Activated T-cell treated with anti-CD3 and anti-CD28 coated beads for 24 hours (primary cell): ENCODE measurements at places on chromosomes 4 and X.

GRCh38 chr4:17385403-17385802 lies 126.5 kb downstream of the QDPR start:
- DNase-seq = no peak

DNA sequence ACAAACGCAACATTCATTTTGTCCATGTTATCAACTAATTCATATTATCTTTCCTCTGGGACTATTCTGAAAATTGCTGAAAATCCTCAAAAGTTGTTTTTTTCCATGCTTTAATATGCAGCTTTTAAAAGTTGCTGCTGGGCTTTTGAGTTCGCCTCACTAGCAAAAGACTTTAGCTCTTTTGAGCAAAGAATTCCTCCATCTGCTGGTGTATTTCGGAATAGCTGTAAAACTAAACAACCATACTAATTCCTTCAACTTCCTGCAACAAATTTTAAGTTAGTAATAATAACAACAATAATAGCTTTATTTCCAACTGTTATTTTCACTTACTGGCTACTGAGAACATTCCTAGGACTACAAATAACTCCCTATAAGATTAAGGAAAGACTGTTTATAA lies 124.5 kb upstream of the PLAC1 start:
- DNase-seq = no peak

DNA sequence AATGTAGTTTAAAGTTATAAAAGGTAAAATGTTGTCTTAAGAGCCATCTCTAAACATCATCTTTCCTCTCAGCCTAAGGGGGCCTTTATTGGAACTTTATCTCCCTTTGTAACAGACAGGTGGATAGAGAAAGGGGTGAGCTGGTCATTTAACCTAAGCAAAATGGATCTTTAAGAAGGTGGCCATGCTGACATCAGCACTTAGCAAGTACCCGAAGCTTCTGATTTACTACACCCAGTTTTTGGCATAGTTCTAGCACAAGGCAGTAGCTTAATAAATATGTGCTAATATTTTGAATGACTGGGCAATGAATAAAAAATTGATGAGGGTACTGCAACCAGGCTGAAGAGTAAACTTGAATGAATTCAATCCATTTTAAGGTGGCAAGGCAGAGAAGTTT lies 172.7 kb downstream of the GABRG1 start:
- DNase-seq = no peak

DNA sequence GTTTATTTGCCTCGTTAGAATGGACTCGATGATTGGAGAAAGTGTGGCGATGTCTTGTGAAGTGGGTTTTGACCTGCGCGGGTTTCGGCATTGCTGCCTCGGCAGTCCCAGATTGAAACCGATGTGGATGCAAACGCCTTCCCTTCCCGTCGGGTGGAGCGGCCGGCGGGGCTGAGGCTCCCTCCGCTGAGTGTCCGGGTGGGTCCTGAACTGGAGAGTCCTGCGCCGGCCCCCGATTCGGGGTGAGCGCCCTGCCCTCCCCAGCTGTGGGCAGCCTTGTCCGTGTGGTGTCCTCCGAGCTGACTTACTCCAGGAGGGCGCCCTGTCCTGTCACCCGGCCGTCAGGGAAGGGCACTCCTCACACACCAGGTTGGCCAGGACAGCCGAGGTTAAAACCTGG lies 75.3 kb upstream of the PSAPL1 start:
- DNase-seq = no peak

- DNase-seq = no peak
These were observed 336.3 kb upstream of the TRAM1L1 start for GRCh38 chr4:117421706-117422105.

- DNase-seq = no peak
These were observed 12.6 kb downstream of the BCOR start for GRCh38 chrX:40085102-40085551.

DNA sequence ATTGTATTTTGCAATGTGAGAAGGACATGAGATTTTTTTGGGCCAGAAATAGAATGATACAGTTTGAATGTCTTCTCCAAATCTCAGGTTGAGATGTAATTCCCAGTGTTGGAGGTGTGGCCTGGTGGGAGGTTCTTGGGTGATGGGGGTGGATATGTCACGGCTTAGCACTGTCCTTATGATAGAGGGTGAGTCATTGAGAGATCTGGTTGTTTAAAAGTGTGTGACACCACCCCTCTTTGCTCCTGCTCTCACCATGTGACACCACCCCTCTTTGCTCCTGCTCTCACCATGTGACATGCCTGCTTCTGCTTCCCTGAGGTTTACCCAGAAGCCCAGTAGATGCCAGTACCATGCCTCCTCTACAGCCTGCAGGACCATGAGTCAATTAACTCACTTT lies 1226.9 kb downstream of the PCDH7 start:
- DNase-seq = no peak

GRCh38 chrX:24204331-24204730 lies 54.8 kb downstream of the ZFX start:
- DNase-seq = no peak

- DNase-seq = no peak
These were observed 41.1 kb downstream of the AMMECR1 start for GRCh38 chrX:110276778-110277177.

GRCh38 chr4:36197501-36197900 lies 46.8 kb downstream of the ARAP2 start:
- DNase-seq = no peak

DNA sequence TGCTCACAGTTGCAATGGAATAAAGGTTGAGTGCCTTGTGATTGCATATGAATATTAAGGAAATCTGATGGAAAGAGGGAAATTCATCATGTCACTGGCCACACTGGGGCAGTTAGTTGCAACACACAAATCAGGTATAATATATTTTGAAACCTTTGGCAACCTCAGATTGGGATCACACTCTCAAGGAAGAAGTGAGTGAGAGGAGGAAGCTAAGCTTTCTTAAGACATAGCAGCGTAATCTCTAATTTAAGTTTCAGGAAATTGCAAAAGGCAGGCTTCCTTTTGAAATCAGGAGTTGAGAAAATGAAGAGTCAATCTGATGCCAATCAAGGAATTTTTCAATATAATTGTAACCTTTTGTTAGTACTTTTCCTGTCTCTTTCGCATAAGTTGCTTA lies 12.3 kb upstream of the CLTRN start:
- no peak for DNase-seq

DNA sequence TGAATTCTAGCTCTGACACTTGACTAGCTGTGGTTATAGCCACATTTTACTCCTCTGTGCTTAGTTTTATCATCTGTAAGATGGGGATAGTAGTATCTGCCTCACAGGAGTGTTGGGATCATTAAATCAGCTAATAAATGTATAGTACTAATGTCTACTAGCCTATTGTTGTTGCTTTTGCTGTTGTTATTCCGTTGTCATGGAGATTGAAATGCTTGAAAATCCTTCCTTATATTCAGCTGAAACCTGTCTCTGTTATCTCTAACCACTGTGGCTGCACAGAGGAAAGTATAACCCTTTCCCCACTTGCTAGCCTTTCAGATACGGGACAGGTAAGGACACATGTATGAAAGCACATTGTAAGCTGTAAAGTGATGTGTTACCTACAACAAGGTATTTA lies 33.9 kb downstream of the CLCN5 start:
- no peak for DNase-seq

GRCh38 chrX:2397229-2398063 lies 103.3 kb downstream of the DHRSX start:
- no peak for DNase-seq

DNA sequence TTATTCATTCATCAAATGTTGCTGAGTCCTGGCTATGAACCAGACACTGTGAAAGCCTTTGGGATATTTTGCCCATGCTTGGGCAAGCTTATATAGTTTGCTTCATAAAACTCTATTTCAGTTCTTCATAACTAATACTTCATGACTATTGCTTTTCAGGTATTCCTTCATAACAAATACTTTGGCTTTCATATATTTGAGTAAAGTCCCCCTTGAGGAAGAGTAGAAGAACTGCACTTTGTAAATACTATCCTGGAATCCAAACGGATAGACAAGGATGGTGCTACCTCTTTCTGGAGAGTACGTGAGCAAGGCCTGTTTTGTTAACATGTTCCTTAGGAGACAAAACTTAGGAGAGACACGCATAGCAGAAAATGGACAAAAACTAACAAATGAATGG lies 1.7 kb upstream of the AFP start:
- DNase-seq = no peak
